ENCODE measurements at places on chromosomes 6 and 20. TPM values are rescaled to one million over a fixed set of nuclear protein-coding genes. Genes with fewer than 3 reads are reported as not detected.

The MARCKS gene
- total RNA-seq: 152 TPM

DNA sequence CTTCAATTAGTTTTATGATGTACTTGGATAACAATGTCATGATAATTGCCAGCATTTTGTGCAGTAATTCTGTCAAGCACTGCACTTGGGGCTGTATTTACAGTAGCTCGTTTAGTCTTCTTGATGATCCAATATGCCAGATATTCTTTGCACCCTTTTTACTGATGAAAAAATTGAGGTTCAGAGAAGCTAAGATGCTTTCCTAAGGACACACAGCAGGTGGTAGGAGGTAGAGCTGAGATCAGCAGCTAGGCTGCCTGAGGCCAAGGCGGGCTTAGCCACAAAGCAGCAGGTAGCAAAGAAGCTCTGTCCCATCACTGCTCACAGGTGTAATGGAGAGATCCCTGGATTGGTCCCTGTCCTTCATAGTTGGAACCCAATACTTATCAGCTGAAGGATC, 33.3 kb downstream of the SUMO4 start:
- DNase-seq: no peak

DNA sequence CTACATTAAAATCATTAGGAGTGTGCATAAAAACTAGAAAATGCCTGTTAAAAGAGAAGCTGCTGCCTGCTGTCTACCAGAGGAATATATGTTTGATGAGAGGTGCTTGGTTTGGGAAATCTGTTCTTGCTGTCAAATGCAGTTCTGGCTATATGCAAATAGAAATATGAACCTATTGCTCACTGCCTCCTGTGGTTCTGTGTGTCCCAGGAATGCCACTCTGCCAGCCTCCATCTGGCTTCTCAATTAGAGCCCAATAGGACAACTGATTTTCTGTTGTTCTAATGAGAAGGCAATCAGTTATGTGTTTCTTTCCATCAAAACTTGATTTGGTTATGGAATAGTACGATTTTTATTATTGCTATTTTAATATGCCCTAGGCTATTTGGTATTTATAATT, 759.7 kb downstream of the HDGFL1 start:
- no peak for DNase-seq

- no peak for DNase-seq
These were observed 16.4 kb upstream of the ENPP4 start for GRCh38 chr6:46113370-46113769.

DNA sequence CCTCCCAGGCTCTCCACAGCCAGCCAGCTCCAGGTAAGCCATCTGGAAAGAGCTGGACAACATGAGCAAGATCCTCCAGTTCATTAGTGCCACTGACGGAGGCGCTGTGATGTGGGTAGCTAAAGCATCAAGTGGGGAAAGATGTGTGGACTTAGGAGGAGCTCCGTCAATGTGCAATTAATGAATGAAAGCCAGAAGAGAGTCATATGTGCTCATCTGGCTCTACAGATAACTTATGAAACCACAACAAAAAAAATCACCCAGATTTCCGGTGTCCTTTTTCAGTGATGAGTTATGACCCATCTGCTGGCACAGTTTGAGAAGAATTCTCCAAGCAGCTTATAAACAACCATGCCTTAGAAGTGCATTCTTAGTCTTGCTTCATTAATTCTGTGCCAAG, 311.7 kb upstream of the PLCB4 start:
- DNase-seq: peak; percentile 18

GRCh38 chr6:163711615-163712565, 297.4 kb downstream of the QKI start:
- peak; percentile 61 for DNase-seq

GRCh38 chr20:39137299-39137698, 175.2 kb downstream of the DHX35 start:
- no peak for DNase-seq

The ALDH8A1 gene
- 1.4 TPM for total RNA-seq

- DNase-seq: no peak
These were observed 217.8 kb downstream of the EPM2A start for GRCh38 chr6:145517492-145517891.

DNA sequence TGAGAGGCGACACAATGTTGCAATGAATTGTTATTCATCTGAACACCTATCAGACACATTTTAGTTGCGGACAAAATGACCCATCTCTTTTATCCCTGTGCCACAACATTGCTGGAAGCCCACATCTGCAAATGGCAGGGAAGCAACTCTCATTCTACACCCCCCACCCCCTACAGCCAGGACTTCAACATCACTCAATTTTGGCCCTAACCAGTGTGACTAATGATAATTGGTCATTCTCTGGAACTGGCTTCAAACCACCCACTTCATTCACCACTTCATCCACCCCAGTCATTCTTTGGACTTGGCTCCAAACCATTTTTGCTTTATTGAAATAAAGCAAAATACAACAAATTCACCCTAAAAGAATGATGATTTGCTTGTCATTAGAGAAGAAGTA, 1.5 kb downstream of the GCM2 start:
- no peak for DNase-seq

- DNase-seq: no peak
These were observed 9.9 kb upstream of the HEBP2 start for GRCh38 chr6:138393871-138394783.
